ENCODE measurements at places on chromosomes 5 and 9.

GRCh38 chr9:5531101-5531882 is 21.0 kb downstream of the PDCD1LG2 start:
- DNase-seq, result no peak

- DNase-seq, result no peak
These were observed 97.8 kb upstream of the TYRP1 start for GRCh38 chr9:12595400-12595799.

DNA sequence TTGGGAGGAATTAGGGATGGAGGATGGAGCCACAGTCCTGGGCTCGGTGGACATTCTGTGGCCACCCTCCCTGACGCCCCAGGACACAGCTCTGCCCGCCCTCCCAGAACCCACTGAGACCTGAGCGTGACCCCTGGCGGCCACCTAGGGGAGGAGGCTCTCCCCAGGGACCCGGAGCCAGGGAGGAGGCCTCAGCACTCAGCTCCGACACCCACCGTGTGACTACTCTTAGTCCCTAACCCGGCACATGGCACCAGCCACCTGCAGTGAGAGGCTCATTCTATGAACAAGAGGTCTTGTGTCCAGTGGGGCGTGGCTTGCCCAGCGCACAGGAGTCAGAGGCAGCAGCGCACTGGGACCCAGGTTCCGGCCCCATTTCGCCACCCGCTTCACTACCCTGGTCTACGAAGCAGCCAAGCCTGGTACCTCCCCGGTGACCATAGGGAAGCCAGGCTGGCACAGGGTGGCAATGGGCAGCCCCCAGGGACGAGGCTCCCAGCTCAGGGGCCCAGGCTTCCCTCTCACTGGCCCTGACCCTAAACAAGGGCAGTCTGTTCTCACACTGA is 10.2 kb downstream of the SARDH start:
- no peak for DNase-seq

DNA sequence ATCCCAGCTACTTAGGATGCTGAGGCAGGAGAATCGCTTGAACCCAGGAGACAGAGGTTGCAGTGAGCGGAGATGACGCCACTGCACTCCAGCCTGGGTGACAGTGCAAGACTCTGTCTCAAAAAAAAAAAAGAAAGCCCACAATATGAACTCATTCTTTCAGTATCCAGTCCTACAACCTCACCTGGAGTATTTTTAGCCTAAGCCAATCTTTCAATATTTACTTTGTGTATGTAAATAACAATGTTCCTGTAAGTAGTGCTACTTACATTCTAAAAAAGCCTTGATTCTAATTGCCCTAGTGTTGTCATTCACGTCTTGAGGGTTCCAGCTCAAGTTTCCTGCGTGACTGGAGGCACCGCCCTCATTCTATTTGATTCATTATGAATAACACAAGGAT is 62.0 kb downstream of the BHMT start:
- DNase-seq, result no peak

DNA sequence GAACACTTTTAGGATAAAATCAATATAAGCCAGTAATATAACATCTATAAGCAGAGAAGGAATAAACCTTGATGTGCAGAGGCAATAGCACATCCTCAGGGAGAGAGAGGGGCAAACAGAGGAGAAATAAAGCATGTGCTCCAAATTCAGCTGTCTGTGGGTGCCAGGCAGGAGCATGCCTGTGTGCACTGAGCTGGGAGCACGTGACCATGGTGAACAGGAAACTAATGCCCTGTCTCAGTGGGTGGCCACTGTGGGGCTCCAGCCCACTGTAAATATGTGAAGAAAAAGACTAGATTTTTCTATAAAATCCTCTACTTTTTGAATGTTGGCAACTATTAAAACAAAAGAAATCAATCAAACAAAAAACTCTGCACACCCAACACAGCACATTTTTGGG is 55.3 kb downstream of the FYB1 start:
- no peak for DNase-seq

DNA sequence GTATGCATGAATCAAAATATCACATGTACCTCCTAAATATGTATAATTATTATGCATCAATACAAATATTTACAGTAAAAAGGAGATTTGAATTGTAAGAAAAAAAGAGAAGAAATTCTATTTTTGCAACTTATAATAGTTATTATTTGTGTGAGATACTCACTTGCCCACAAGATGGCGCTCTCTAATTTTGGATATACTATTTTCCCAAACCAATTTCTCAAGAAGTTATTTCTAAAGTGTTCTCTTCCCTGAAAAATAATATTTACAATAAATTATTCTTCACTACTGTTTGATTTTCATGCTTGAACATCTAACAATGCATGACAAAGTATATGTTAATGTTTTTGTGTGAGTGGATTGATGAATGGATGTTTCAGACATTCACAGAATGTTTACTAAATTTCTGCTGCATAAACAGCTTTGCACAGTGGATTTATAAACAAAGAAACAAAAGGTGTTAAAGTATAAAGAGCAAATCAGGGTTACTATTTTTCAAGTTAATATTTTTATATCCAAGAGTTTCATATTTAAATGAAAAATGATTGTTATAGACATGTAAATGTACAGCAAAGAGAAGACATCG is 503.4 kb downstream of the PDE4D start:
- DNase-seq, result no peak

- no peak for DNase-seq
These were observed 50.9 kb downstream of the GPR107 start for GRCh38 chr9:130104491-130105193.

DNA sequence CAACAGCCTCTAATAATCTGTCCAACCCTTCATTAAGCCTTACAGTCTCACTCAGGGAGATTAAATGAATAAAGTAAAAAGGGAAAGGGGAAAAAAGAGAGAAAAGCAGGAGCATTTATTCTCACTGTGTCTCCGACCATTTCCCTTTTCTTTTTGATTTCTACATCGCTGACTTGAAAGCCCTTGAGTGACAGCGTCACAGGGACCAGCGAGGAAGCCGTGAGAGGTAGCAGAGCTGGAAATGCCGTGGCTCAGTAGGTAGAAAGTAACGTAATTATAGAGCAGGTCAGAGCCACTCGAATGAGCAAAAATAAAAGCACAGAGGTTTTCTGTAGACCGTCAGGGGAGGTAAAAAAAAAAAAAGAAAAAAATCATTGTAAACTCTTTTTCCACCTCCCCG is 52.4 kb downstream of the ASS1 start:
- no peak for DNase-seq

DNA sequence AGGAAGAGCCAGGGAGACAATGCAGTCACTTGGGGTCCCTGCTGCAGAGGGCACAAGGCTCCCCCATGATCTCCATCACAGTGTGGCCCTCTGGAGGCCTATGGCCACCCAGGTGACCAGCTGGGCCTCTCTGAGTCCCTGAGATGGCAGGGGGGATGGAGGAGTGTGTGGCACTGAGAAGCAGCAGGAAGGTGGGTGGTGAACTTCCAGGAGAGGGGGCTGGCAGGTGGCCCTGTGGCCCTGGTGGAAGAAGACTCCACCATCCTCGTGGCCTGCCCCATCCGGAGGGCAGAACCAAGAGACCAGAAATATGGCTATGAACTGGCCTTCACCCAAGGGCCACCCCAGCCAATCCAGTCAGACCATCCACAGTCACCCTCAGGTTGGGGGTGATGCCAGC is 31.7 kb upstream of the AFAP1L1 start:
- DNase-seq, result no peak

DNA sequence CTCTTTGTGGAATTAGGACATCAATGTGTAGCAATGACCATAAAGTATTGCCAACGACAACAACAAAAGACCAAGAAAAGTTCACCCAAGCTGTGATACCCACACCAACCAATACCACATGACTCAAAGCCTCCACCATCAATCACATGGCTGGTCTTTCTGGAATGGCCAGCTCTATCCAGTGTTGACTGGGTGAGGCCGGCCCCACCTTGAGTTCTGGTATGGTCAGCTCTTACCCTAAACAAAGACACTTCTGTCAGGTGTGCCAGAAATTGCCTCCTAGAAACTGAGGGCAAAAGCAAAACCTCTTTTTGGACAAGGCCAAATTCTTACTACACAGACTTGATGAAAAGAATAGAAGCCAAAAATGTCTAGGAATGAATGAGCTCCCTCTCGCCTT is 331.5 kb downstream of the ZNF608 start:
- DNase-seq, result no peak

DNA sequence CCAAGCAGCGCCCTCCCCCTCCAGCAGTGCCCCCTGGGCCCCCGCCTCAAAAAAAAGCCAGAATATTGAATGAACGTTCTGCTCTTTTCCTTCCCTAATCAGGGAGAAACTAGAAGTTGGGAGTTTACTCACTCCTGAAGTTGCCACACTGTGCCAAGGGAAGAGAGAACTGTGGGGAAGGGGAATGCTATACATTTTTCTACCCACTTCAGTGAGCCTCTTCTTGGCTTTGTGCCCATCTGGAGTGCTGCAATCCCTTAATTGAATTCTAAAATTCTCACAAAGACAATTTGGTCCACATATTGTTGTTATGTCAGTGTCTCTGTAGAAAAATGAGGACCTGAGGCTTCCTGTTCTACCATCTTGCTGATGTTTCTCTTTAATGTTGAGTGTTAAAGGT is 443.7 kb downstream of the DIRAS2 start:
- no peak for DNase-seq

- no peak for DNase-seq
These were observed at the start of gene DAPK1 for GRCh38 chr9:87497604-87498045. Gene DAPK1, plus strand, starts transcription at chr9:87497867. Its CDS starts 1,211 bp downstream, at chr9:87499078.

- no peak for DNase-seq
These were observed 34.7 kb upstream of the TGFBI start for GRCh38 chr5:135993880-135994636.

DNA sequence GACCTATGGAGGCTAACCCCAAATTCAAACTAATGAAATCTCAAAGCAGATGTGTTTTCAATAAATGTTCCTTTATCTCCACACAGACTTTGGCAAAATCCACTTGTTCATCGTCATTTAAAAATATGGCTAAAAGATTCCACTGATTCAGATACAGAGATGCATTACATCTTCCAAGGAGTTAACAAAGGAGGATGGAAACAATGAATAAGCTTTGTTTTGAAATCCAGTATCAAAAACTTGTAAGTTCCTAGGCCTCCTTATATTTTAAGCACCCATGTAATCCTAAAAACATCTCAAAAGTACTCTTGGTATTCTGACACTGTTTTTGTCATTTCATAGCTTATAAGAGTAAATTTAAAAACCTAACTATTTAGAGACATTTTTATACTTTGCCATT is 345.6 kb upstream of the ACTBL2 start:
- no peak for DNase-seq

DNA sequence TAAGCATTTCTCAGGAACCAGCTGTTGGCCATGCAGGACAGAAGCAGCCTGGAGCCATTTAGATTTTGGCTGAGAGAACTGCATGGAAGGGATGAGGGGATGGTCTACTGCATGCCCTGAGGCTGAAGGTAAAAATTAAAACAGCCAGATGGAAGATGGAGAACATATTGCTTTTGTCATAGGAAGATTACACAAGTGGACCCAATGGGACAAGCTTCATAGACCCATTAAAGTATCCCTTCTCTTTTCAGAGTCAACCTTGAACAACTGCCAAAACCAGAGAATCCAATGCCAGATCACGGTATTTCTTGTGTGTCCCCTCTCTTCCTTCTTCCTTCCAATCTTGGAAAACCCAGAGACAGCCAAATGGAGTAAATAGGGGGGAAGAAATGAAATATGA is 253.4 kb downstream of the NR2F1-AS1 start:
- DNase-seq, result no peak

GRCh38 chr9:94818178-94818541 is 91.7 kb downstream of the AOPEP start:
- DNase-seq, result no peak

- no peak for DNase-seq
These were observed 39.3 kb upstream of the TLX3 start for GRCh38 chr5:171269717-171270116.

GRCh38 chr5:151577566-151577965 is 13.6 kb downstream of the FAT2 start:
- DNase-seq, result no peak

GRCh38 chr5:73654819-73655318 is 28.9 kb downstream of the ARHGEF28 start:
- DNase-seq, result no peak

DNA sequence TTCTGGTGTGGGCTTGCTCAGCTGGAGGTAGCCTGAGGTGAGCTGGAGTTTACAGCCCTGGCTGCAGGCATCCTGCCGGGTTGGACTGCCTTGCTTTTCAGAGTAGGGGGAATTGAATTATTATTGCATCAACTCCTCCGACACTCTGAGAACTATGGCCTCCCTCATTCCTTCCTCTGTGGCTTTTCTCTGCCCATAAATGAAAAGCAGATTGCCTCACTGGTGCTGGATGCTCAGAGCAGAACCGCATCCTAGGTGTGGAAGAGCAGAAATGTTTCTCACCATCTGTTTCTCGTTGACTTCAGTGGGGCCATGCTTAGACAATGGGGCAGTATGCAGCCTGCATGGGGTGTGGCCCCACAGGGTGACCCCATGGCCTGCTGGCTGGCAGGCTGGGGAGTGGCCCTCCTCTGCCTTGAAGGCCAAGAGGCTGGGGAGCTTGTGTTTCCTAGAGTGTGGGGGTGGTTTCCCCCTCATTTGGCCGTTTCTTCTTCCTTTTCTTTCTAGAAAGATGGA is 27.3 kb upstream of the TGFBI start:
- DNase-seq, result no peak

DNA sequence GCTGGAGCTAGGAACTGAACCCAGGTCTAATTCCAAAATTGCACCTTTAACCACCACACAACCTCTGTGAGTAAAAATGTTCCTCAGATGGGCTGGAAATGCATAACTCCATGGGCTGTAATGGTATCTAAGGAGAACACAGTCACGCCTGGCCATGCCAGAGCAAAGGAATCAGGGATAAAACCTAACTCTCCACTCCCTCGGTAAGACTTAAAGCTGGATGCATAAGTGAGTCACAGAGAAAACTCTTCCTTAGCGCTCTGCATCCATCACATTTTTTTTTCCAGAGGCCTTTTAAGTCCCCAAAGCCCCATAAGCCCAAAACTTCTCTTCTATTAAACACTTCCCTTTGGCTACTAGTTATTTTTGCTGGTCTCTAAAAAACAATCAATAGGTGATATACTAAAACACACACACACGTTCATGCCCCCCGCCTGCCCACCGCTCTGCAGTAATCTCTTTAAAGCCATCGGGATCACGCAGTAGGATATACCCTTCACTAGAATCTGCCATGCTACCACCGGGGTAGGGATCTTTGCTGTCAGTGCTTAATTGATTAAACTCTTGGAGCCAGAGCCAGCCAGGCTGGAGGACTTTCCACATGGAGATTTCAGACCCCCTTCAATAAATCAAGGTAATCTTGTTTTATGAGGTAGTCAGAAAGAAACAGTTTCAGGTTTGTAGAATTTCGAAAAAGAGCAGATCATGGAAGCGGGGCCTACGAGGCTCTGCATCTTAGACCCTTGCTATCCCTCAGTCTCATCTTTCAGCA is 212.9 kb downstream of the MAPKAP1 start:
- no peak for DNase-seq

GRCh38 chr9:94139672-94140417 is 55.6 kb downstream of the PTPDC1 start:
- peak; percentile 19 for DNase-seq

GRCh38 chr5:180950291-180950949 is 38.2 kb upstream of the BTNL3 start:
- no peak for DNase-seq

DNA sequence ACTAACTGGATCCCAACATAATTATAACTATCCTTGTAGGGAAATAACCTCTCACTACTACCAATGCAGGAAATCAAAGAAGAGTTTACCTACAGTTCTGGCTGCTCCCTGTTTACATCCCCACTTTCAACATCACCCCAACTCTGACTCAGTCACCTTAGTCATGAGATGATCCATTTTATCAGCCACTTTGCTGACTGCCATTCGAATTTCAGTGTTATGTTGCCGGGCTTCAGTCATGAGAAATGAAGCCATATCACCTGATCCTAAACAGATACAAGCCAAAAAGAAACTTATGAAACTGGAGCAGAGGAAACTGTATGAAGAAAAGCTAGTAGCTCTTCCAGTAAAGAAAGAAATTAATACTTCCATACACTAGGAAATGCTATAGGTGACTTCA is 33.7 kb downstream of the SLC31A2 start:
- no peak for DNase-seq

Measured in GOT3 (cell line).